GM04503 (cell line): ENCODE measurements at places on chromosomes 7 and 10.
A peak's percentile ranks its signal among the peaks of the same experiment; 100 is the strongest.

- DNase-seq, result no peak
Observed at GRCh38 chr7:14073543-14073942, 84.1 kb upstream of the ETV1 start.

DNA sequence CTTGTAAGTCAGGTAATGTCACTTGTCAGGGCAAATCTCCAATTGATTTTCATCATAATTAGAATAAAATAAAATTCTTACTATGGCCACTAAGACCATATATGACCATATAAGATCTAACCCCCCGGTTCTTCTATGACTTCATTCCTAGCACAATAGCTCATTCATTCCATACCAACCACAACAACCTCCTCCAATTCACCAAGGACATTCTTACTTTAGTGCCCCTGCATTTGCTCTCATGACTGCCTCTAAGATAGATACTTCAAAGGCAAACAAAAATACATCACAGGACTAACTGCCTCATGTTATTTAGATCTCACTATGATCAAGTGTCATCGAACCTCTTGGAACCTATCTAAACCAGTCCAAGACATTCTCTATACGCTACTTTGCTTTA lies 90.8 kb downstream of the SNX13 start:
- DNase-seq, result no peak

GRCh38 chr10:100723180-100723579 lies 22.2 kb upstream of the PAX2 start:
- no peak for DNase-seq

DNA sequence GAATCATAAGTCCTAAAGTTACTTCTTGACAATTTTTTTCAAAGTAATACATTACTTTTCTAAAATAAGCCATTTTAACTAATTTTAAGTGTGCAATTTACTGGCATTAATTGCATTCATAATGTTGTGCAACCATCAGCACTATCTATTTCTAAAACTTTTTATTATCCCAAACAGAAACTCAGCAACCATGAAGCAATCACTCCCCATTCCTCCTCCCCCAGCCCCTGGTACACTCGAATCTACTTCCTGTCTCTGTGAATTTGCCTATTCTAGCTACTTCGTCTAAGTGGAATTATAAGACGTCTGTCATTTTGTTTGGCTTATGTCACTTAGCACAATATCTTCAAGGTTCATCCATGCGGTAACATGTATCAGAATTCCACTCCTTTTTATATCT lies 84.9 kb downstream of the MKX start:
- no peak for DNase-seq

DNA sequence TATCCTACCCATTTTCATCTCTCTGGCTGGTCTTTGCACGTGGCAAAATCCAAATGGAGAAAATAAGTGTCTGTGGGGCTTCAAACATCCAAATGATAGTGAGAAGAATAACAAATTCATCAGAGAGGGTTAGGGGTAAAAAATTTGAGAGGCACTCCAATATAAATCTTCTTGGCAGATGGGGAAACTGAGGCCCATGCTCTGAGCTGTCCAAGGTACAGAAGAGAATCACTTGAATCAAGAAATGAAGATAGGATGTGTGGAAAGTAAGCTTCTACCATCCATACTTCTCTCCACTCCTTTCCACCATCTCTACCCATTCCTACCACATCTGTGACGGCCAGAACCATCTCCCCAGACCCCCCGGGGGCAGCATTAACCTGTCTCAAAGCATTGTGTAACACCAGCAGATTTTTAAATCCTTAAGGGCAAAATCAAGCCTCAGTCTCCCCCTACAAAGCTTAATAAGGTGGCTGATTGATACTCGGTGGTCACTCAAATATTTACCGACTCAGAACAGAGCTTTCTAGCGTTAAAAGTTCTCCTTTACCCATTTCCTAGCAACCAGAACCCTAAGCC lies 818 bp downstream of the GOT1 start:
- DNase-seq, result no peak

DNA sequence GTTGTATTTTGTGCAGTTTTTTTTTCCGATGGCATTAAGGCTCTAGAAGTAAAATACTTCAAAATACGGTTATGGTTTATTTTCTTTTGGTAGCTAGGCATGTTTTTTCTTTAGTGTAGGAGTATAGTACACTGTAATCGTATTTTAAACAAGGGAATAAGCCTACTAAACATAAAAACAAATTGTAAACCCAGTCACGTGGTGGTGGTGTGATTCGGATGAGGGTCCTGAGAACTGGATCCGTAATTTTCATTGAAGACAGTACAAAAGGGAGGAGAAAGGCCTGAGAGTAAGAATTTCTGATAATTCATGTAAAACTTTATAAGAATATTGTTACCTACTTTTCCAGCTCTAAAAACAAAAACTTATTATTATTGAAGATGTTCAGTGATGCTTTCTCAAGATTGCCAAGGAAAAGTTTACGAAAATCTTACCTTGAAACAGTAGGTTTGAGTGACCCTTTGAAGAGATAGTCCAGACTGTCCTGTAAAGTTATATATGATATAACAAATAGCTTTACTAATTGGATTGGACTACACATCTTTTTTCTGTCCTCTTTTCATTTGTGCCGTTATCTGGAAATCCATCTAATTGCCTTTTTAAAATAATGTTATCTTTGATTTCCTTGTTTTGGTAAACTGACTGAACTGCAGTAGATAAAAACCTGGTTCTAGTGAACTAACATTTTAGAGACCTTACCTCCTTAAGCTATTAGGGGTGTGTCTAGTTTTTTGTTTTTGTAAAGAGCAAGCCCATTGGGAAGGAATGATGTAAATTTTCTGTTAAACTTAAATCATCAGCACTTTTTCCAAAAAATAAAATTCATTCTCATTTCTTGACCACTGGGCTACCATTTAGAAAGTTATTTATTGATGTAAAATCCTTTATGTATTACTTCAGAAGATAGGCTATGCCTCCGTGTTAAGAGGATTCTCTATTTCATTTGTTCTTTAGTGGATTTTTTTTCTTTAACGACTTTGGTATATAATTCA lies 1.0 kb upstream of the PBLD start:
- no peak for DNase-seq

DNA sequence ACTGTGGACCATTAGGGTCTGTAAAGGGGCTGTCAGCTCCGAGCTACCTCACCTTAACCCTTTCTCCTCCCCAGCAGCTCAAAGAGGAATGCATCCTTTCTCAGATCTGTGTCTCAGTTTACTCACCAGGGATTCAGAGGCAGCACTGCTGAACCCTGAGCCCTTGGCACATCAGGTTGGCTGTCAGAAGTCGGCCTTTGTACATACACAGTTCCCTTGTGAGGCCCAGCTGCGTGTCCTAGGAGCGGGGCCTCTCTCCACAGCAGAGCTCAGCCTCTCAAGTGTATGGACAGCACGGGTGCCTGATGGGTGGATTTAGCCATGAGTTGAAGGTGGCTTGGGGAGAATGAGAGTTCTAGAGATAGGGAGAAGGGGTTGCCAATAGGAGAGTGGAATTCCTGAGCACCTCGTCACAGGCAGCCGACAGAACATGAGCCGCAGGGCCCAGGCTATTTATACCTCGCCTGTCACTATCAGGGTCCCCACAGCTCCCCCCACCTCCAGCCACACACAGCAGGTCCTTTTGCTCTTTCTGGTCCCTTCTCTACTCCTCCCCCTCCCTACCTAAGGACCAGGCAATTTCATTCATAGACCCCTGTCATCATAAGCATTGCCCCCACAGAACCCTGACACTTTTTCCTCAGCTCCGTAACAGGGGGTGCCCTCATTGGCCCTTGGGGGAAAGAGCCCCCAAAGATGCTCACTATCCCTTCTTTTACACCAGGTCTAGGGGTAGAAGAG lies 2.1 kb upstream of the FLNC start:
- no peak for DNase-seq

DNA sequence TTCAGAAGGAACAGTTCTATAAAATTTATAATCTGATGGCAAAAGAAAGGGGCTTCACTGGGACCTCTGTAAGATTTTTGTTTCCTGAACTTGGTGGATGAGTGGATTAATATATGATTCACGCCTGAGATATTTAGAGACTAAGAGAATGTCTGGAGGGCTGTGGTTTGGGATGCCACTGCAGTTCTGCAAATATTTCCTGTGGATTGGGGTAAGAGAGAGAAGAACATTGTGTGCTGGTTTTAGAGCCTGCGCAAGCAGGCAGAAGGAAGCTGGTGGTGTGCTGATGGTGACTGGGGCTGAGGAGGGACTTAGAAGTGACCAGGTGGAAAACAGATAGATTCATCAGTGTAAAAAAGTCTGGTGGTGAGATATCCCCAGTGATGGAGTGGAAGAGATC lies 87.0 kb downstream of the SUGCT start:
- peak; percentile 87 for DNase-seq

GRCh38 chr7:132438926-132439325 lies 137.3 kb downstream of the PLXNA4 start:
- DNase-seq, result no peak

DNA sequence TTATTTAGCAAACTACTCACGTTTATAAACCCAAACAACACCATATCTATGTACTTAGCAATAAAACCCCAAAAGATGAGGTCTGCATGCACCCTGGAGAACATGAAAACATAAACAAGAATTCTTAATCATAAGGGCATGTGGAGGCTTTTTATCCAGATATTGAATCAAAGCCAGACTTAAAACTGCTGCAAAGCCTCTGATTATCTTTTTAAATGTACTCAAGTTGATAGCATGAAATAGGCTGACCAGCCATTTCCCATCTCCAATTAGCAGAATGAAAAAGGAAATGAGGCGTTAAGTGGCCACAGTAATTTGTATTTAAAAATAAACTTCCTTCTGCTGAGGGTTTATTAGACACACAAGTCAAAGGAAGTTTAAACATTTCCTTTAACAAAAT lies 48.3 kb downstream of the ITIH5 start:
- DNase-seq, result no peak

- no peak for DNase-seq
Observed at GRCh38 chr10:97336942-97337831, 2.7 kb upstream of the FRAT2 start.

DNA sequence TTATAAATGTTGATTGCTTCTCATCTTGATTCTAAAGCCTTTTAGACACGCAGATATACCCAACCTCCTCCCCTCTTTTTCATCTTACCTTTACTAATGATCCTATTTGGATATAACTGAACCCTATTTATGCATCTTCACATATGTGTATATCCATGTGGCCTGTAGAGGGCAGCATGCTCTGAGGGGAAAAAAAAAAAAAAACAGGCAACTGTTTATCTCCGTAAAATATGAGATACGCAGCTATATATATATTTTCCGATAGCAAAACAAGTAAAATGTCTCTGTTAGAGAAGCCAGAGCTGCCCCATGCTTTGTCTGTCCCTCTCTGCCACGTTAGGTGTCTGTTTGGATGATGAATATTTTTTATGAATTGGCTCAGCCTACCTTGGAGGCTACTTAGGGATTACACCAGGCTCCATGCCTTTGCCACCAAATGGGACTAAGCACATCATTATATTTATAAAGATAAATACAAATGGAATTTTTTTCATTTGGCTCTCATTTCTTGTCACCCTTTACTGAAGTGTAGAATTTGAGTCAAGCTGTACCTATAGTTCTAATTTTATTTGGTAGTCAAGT lies 174.8 kb upstream of the FZD1 start:
- DNase-seq, result no peak

DNA sequence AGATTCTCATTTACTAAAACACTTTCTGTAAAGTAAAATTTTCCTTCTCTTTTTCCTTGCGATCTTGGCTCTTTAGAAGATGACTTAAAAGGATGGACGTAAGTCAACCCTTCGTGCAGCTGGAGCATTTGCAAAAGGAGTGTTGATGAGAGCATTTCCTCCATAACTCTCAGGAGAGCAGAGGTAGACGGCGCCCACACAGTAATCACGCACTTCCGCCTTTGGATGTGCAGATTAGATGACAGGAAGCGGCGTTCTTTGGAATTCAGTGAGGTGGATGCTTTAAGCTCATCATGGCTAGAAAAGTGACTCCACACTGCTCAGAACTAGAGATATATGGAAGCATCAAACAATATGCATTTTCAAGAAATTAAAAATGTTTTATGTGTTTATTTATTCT lies 43.0 kb upstream of the NPS start:
- DNase-seq, result no peak

- no peak for DNase-seq
Observed at GRCh38 chr10:93420944-93421825, 60.9 kb downstream of the MYOF start.

- DNase-seq, result no peak
Observed at GRCh38 chr7:15459018-15459615, 102.7 kb downstream of the AGMO start.

DNA sequence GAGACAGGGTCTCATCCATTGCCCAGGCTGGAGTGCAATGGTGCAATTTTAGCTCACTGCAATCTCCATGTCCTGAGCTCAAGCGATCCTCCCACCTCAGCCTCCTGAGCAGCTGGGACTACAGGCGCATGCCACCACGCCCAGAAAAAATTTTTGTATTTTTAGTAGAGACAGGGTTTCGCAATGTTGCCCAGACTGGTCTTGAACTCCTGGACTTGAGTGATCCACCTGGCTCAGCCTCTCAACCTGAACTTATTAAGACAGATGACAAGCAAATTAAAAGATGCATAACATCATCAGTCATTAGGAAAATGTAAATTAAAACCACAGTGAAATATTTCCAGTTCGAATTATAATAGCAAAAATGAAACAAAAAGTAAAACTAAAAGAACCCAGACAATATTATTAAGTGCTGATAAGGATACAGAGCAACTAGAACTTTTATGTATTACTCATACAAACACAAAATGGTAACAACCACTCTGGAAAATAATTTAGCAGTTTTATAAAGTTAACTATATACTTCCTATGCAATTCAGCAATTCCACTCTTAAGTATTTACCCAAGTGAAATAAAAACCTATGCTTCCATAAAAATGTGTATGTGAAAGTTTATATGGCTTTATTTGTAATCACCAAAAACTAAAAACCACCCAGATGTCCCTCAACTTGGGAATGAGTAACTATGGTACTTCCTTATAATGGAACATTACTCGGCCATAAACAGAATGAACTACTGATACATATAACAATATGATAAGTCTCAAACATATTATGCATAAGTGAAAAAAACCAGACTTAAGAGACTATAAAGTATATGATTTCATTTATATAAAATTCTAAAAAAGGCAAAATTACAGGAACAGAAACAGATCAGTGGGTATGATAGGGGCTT lies 15.3 kb downstream of the ZFAND4 start:
- DNase-seq, result no peak

- no peak for DNase-seq
Observed at GRCh38 chr7:101927802-101928201, 110.4 kb downstream of the CUX1 start.

- DNase-seq, result no peak
Observed at GRCh38 chr7:94239661-94240234, 154.9 kb upstream of the COL1A2 start.

DNA sequence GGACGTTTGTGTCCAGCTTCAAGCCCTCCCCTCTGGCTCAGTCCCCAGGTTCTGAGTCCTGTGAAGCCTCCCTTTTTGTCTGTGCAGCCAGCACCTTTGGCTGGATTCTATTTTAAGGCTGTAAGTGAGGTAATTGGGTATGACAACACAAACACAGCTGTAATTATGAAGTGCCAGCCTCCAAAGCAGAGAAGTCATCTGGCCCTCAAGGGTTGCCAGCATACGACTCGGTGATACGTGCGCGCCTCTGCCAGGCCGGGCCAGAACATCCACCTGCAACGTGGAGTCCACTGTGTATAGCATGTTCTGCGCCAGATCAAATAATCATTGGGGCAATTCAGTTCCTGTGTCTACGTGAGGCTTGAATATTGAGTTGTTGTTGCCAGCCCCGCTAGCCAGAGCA lies 6.7 kb upstream of the FAM180A start:
- DNase-seq, result no peak
